ENCODE measurements at places on chromosomes 16 and 17.

DNA sequence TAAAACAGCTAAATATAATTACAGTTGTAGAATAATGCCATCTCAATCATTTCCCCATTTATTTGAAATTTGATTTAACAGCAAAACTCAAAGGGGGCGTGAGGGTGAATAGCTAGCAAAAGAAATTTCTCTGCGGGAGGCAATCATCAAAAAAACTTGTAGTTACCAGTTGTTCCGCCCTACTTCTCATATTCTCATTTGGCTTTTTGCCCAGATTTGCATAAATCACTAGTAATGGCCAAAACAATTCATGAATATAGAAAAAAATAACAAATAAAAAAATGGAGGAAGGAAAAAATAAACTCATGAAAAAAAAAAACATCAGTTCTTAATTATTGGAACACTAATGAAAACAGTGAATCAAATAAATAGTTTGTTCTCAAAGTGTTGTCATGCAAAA lies 722.6 kb upstream of the KIF2B start:
- DNase-seq: no peak

- peak; percentile 57 for DNase-seq
Measured at GRCh38 chr16:54630284-54630967, 300.2 kb upstream of the IRX5 start.

DNA sequence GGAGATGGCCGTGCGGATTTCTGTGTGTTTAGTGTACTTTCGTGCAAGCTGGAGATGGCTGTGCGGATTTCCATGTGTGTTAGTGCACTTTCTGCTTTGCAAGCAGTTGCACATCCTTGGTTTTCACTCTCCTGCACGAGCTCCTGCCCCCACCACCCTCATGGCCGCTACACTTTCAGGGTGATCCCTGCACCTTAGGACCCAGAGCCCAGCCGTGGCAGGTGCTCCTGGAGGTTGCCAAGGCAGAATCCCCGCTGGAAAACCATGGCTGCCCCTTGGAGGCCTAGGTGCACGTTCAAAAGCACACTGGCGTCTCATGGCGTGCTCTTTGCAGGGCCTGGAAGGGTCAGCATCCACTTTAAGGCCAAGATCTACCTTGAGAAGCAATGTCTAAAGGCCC lies 311.0 kb upstream of the TNRC6C start:
- no peak for DNase-seq

- DNase-seq: peak; percentile 83
Measured at GRCh38 chr17:82603981-82604448, 44.2 kb downstream of the WDR45B start.

- DNase-seq: peak; percentile 35
Measured at GRCh38 chr16:57764341-57765159, 29.0 kb downstream of the KATNB1 start.

DNA sequence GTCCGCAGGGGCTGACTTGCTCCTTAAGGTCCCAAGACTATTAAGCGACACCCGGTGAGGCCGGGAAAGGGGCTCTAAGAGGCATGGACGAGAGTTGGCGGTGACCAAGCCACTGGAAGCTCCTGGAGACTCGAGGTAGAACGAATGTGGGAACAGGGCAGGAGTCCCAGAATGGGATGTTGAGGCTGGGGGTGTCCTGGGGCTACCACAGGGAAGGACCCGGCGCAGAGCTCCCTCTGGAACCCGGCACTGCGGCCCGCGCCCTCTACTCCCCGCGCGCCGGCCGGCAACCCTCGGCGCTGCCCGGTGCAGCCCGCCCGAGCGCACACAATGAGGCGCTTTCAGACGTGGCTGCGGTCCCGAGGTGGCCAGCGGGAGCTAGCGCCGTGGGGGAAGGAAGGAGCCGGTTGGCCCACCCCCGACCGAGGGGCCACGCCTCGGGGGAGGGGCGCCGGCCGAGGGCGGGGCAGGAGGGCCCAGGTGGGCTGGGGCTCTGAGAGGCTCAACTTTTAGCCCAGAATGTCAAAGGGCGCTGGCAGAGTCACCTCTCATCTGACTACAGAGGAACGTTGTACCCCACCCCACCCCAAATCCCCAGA lies at the start of gene CHST6:
Gene CHST6 (minus strand): TSS at position 366 of the 599 bp plus-strand sequence. CDS start 15,613 bp downstream, outside the sequence.
- peak; percentile 84 for DNase-seq

- no peak for DNase-seq
Measured at GRCh38 chr16:6157806-6158205, 1060.2 kb upstream of the EEF2KMT start.

GRCh38 chr16:24694931-24695330 lies 34.5 kb upstream of the TNRC6A start:
- DNase-seq: no peak

DNA sequence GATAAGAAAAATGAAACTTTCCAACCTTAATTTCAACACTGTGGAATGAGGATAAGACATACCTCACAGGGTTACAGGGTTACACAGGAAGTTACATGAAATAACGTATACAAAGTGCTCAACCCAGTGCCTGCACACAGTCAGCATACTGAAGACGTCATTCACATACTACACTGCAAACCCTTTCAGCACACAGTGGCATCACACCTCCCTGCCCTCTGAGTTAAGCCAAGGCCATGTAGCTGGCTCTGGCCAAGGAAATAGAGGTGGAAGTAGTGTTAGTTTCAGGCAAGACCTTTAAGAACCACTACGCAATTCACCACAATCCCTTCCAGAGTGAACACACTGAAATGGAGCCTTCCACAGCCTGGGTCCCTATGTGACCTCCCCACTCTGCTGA lies 46.6 kb upstream of the GSG1L start:
- DNase-seq: no peak

- no peak for DNase-seq
Measured at GRCh38 chr16:7090628-7091115, 242.0 kb upstream of the RBFOX1 start.

- peak; percentile 84 for DNase-seq
Measured at GRCh38 chr16:87464691-87465300, 28.0 kb downstream of the ZCCHC14 start.

GRCh38 chr17:57107498-57108101 lies 22.6 kb downstream of the AKAP1 start:
- no peak for DNase-seq

DNA sequence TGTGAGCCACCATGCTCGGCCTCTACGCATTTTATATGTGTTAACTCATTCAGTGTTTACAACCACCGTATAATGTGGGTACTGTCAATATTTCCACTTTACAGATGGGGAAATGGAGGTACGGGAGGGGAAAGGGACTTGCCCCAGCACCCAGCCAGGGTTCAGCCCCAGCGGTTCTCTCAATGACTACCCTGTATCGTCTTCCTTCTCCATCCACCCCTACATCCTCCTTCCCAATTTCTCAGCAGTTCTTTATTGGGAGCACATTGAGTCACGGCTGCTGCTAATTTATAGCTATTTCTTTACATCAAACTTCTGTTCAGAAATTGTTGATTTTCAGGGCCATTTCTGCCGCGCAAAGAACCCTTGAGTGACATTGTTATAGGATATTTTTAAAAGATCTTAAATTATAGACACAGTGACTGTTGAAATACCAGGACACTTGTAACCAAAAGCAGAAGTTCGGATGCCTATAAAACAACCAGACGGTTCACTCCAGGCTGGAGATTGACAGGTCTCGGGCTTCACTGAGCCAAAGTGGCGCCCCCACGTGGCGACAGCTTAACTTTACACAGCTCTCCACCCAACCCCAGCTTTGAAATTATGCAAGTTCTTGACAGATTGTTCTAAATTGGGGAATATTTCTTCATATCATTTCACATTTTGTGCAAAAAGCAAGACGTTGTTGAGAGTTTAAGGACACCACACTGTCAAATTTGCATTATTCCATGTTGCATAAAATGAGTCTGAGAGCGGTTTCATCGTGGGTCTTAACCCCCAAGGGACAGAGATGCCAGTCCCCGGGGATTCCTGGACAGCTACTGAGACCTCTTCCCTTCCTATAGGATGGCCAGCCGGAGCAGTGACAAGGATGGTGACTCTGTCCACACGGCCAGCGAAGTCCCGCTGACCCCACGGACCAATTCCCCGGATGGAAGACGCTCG lies 11.8 kb downstream of the SYT17 start:
- peak; percentile 70 for DNase-seq

GRCh38 chr17:31489295-31490018 lies 98.0 kb downstream of the RAB11FIP4 start:
- no peak for DNase-seq

- DNase-seq: peak; percentile 31
Measured at GRCh38 chr17:75094871-75095399, 7.2 kb downstream of the SLC16A5 start.

- DNase-seq: no peak
Measured at GRCh38 chr16:12000032-12000431, 23.5 kb downstream of the SNX29 start.

DNA sequence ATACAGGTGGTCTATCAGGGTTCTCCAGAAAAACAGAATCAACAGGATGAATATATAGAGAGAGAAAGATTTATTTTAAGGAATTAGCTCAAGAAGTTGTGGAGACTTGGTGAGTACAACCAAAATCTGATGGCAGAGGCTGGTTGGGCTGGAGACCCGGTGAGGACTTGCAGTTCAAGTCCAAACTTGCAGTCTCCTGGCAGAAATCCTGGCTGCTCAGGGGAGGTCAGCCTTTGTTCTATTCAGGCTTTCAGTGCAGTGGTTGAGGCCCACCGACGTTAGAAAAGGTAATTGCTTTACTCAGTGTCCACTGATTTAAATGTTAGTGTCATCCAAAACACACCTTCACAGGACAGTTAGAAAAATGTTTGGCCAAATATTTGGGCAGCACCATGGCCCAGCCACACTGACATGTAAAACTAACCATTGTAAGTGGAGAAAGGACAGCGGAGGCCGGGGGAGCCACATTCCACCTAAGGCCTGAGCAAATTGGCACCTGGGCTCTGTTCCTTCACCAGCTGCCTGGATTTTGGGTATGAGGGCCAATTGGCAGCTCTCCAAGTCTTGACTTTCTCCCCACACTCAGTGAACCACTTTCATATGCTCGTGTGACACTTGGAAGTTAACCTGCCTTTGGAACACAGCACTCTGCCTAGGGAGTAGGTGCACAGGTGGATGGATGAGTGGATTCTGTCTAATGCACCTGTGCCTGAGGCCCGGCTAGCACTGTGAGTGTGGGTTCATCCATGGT lies 54.7 kb downstream of the CACNG5 start:
- DNase-seq: no peak

DNA sequence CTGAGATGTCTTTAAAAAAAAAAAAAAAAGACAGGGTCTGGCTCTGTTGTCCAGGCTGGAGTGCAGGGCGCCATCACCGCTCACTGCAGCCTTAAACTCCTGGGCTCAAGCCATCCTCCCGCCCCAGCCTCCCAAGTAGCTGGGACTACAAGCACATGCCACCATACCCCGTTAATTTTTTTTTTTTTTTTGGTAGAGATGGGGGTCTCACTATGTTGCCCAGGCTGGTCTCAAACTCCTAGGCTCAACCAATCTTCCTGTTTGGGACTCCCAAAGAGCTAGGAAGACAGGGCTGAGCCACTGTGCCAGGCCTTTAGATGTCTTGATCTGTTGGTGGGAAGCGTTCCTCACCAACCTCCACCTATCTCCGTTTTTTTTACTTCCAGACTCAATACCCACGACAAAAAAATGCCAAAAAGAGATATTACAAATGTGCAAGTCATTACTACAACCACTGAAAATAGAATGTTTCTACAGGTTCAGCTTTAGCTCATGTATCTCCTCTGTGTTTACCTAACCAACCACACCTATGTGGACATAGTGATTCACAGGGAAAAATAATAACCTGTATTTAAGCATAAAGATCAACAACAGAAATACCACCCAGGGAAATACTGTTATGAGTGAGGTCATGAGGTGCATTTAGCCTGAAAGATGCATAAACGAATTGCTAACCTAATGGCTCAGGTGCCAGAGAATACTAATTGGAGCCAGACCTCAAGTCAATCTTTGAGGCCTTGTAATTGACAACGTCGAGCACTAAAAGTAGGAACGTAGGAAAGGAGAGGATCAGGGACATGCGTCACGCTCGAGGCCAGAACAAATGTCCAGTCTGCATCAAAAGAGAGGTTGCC lies 22.6 kb downstream of the NACA2 start:
- DNase-seq: no peak

- no peak for DNase-seq
Measured at GRCh38 chr17:28536532-28537218, 15.7 kb downstream of the UNC119 start.
